ENCODE measurements at places on chromosomes 1 and 21.

DNA sequence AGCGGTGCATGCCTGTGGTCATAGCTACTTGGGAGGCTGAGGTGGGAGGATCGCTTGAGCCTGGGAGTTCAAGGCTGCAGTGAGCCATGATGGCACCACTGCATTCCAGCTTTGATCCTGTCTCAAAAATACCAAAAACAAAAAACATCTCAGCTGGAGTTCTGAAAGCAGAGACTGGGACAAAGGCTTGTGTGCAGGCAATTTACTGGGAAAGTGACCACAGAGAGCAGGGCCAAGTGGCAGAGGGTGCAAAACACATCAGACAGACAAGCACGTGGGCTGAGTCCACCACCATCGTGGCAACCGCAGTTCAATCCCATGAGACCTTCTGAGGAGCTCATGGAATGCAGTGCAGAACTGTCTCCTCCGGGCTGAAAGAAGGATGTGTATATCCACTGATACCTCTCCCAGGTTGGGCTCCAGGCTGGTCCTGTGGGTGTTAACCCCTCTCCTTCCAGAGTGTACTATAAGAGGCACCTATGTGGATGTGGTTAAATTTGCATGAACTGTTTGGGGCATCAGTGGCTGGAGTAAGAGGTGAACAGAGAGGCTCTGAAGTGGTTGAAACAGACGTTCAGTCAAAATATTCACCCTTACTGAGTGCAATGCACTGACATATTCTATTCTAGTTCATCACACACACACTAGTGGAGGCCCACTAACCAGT lies 10.8 kb downstream of the PIGP start:
- DNase-seq: no peak

GRCh38 chr1:180923021-180923841 lies 10.5 kb downstream of the KIAA1614 start:
- no peak for DNase-seq

- DNase-seq: no peak
Measured at GRCh38 chr1:22225858-22226589, 83.1 kb upstream of the WNT4 start.

- DNase-seq: no peak
Measured at GRCh38 chr1:156741481-156741983, 644 bp upstream of the MRPL24 start.

DNA sequence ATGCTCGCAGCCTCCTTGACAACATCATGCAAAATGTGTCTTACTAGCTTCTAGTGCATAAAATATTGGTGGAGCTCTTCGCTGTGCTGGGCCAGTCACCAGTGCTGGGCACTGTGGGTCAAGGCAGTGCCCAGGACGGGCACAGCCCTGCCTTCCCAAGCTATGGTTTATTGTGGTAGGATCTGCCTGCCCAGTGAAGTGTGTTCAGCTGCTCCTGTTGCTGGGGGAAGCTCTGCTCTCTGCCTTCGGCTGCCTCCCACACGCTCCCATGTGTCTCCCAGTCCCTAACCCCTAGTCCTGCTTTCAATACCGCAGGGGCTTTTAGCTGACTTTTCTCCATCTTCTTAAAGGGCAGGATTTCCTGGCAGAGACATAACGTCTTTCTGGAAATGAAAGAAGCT lies 15.7 kb downstream of the EPHX1 start:
- no peak for DNase-seq

- DNase-seq: no peak
Measured at GRCh38 chr1:94621395-94621794, 79.8 kb upstream of the F3 start.

GRCh38 chr1:61221642-61222041 lies 139.3 kb downstream of the NFIA start:
- DNase-seq: no peak

- DNase-seq: no peak
Measured at GRCh38 chr1:77126307-77126706, 92.9 kb downstream of the PIGK start.

- DNase-seq: no peak
Measured at GRCh38 chr1:41995441-41996130, 76.9 kb upstream of the HIVEP3 start.

DNA sequence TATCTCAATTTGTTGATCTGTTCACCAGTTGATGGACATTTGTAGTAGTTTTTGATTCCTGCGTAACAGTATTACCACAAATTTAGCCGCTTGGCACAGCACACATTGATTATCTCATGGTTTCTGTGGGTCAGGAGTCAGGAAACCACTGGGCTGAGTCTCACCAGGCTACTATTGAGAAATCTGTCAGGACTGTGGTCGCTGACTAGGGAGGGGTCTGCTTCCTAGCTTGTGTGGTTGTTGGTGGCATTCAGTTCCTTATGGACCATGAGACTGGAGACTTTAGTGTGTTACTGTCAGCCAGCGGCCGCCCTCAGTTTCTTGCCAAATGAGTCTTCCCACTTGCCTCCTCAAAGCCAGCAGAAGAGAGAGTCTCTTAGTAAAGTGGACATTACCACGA lies 9.8 kb downstream of the PEX14 start:
- no peak for DNase-seq

GRCh38 chr1:150194381-150195031 lies 41.4 kb downstream of the ANP32E start:
- no peak for DNase-seq

GRCh38 chr1:26287033-26287711 lies 7.3 kb downstream of the SH3BGRL3 start:
- no peak for DNase-seq

- DNase-seq: no peak
Measured at GRCh38 chr1:108877348-108878159, 769 bp downstream of the GPSM2 start.

GRCh38 chr21:27565364-27565763 lies 598.5 kb upstream of the ADAMTS5 start:
- no peak for DNase-seq

DNA sequence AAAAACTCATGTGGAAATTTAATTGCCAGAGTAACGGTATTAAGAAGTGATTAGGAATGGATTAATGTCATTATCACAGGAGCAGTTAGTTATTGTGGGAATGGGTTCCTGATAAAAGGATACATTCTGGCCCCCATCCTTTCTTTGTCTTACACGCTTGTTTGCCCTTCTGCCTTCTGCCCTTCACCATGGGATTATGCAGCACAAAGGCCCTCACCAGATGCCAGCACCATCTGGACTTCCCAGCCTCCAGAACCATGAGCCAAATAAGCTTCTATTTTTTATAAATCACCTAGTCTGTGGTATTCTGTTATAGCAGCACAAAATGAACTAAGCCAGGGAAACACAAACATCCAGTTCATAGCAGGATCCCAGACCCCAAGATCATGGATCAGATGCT lies 33.9 kb upstream of the POU2F1 start:
- DNase-seq: no peak

GRCh38 chr1:201006450-201006849 lies 17.1 kb downstream of the KIF21B start:
- DNase-seq: no peak

- DNase-seq: no peak
Measured at GRCh38 chr1:95640746-95641145, 406.7 kb downstream of the RWDD3 start.

- no peak for DNase-seq
Measured at GRCh38 chr1:21539933-21540332, 30.7 kb downstream of the ALPL start.

GRCh38 chr1:205579711-205580110 lies 52.1 kb downstream of the ELK4 start:
- DNase-seq: no peak

- DNase-seq: no peak
Measured at GRCh38 chr1:26719205-26719604, 23.4 kb downstream of the ARID1A start.

DNA sequence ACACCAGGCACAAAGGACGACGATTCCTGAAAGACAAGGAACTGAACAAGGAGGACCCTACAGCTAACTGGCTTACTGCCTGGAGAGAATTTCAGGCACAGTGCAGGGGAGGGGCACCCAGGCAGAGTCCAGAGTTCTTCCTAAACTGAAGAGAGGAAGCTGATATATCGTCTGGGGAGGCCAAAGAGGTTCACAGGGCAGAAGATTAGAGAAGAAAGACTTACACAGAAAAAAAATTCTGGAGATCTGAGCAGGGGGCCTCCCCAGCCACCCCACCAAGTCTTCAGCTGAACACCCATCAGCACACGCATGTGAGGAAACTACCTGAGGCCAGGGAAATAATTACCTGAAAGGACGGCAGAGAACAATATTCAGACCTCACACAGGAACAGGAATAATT lies 24.6 kb downstream of the SORT1 start:
- DNase-seq: no peak

DNA sequence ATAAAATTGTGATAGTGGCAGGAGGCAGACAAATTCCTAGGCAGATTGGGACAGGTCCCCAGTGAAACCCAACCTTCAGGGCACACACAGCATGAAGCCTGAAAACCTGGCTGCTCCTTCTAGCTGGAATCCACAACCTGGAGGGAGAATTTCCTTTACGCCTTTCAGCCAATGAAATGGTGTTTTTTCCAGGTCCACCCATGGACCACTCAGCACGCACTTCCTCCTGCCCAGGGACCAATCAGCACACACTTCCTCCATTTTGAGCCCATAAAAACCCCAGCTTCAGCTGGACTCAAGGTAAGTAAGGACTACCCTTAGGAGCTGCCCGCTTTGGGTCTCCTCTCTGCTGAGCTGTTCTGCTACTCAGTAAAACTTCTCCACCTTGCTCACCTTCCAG lies 120.1 kb downstream of the AKT3 start:
- no peak for DNase-seq

DNA sequence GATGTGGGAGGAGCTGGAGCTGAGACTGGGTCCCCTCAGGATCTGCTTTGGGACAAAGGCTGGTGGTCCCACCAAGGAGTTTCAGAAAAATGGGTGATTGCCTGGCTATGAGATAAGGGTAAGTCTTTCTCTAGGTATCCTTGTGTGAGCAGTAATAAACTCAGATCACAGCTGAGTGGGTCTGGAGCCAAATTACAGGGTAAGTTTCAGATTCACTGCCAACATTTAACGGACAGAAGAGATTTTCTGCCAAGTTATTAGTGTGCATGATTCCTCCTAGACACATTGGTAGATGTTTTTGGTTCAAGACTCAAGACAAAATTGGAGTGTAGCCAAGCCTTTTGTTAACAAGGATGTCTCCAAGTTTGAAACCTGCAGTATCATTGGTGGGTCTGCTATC lies 7.5 kb downstream of the CD1B start:
- no peak for DNase-seq

DNA sequence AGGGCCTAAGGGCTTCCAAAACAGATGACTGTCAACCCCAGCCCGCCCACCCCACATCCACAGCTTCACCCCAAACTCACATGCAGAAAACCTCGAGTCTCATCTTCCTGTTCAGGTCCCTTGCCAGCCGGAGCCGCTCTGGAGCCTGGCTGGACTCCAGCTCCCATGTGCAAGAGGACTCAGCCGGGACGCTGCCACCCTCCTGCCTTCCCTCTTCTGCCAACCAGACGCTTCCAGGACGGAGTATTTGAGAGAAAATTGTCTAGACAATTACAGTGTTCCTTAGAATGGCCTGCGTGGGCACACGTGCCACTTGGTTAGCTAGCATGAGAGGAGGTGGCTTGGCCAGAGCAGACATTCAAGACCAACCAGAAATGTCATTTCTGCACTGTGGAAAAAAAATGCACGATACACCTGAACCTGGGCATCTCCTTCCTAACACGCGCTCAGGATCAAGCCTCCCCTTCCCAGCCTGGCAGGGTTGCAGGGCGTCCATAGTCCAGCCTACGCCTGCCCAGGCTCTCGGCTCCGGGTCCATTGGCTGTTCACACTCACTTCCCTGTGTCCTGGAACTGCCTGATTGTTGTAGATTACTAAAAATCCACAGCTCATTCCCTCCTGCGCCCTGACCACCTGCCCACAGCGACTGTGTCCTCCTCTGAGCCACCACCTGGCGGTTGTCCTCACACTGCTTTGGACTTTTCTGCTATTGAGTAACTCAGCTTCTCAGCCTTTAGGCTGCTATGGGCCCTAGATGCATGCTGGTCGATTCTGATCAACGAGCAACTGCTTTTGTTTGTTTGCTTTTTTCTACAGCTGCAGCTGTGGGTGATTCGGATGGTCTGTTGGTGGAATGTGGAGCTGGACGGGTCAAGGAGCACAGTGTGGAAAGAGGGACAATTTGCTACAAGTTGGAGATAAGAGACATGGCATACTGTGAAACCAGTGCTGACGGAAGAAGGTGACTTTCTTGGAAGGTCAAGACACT lies at the start of gene CLDN14:
CLDN14 (minus strand) TSS at position 708 of the 988 bp plus-strand sequence. CDS start 18,427 bp downstream, outside the sequence.
- no peak for DNase-seq

DNA sequence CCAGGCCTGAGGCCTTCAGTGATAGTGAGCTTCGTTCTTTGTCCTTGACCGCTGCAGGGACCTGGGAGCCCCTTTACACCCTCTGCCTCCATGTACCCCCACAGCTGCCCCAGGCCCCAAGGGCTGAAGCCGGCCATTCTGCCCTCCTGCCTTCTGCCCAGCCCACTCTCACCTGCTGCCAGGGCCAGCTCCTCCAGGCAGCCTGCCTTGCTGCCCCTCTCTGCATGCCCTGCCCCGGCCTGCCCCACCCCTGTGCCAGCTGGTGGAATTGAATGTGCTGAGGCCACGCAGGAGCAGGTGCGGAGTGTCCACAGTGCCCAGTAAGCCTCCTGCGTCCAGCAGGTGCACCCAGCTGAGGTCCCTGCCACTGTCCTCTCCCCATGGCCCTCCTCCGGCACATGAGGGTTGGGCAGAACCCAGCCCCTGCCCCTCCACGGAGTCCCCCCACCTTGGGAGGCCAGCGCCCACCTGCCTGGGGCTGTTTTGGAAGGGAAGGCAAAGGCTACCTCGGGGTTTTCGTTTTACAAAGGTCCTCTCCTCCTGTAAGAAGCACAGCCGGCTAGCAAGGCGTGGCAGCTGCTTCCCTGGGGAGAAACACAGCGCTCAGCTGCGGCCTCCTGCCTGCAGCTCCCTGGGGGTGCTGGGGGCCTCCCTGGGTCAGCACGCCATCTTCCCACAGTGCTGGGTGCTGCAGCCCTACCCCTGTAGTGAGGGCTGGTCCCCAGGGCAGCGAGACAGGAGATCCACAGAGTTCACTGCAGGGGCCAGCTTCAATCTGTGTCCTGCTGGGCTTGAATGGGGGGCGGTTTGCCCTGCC lies 21.0 kb downstream of the MMEL1 start:
- no peak for DNase-seq

DNA sequence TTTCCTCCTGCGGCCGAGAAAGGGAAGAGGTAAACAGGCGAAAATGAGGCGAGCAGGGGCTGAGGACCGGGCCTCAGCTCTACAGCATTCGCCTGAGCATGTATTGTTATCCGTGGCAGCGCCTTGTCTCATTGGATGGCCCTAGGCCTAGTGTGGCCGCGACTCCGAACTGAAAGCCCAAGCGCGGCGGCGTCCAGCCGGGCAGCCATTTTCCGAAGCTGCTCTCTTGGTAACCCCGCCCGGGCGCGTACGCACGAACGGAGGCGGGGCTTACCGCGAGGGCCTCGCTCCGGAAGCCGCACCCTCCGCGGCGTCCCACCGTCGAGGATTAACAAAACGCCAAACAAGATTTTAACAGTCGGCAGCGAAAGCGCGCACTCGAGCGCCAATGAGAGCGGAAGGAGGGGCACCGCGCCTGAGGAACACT lies 797 bp upstream of the USP1 start:
- peak; percentile 94 for DNase-seq

GRCh38 chr1:21935891-21936365 lies 1.2 kb downstream of the HSPG2 start:
- DNase-seq: no peak

Measured in activated T-helper 9 cell treated with anti-CD3 and anti-CD28 coated beads, Interleukin-2, amount 50 U/mL, for 16 hours (primary cell).